Stimulated activated CD4-positive, alpha-beta T cell treated with anti-CD3 and anti-CD28 coated beads, Interleukin-15, amount 100 ng/mL, for 1 hour (primary cell): ENCODE measurements at places on chromosomes 7 and 10.

DNA sequence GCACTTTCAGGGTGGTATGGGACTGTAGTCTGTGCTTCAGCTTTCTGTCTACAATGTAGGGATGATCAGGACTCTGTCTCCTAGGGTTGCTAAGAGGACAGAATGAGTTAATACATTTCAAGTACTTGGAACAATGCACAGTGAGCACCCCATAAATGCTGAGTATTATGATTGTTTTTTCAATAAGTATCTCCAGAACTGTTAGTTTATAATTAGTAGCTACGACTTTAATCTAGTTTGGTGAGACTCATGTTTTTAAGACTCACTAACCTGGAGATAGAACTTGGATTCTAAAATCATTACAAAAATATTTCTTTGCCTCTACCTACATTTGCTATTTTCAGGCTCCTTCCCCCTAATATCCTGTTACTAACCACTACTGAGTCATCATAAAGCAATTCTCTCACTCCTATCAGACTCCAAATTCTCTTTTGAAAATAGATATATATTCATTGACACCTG lies 95.3 kb downstream of the CPED1 start:
- DNase-seq, result no peak

GRCh38 chr7:2658941-2659340 lies 27.2 kb downstream of the TTYH3 start:
- DNase-seq, result no peak

GRCh38 chr10:30853066-30853465 lies 178.6 kb downstream of the ZNF438 start:
- no peak for DNase-seq

- no peak for DNase-seq
These were observed 588 bp downstream of the GET4 start for GRCh38 chr7:876972-877311.

DNA sequence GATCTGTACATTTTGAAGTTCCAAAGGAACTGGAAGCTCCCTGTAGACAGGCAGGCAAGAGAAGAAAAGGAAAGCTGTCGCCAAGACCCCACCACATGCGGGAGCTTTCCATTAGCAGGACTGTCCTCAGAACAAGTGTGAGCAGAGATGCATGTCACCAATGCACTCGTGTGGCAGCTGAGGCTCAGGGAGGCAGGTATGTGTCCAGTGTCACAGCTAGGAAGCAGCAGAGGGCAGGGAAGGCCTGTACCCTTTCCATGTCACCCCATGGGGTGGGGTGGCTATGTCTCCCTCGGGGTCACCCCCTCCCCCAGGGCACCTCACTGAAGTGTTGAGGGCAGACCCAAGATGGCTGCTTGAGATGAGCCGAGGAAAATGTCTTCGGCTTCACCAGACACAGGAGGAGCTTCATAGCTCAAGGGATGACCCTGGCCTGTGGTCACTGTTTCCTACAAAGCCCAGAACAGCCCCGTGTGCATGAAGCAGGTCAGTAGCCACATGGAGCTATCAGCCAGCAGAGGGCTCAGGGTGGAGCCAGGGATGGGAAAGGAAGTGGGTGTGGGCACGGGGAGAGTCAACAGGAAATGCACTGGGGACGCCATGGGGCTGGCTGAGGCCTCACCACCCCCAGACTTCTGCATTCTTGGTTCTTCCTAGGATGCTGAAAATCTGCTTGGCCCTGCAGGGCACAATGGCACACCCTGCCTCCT lies 96.6 kb downstream of the FAM53B start:
- DNase-seq, result peak; percentile 48

- no peak for DNase-seq
These were observed 13.3 kb upstream of the ZNF273 start for GRCh38 chr7:64889686-64890162.

- DNase-seq, result no peak
These were observed 20.9 kb downstream of the MAP3K8 start for GRCh38 chr10:30454744-30455510.

DNA sequence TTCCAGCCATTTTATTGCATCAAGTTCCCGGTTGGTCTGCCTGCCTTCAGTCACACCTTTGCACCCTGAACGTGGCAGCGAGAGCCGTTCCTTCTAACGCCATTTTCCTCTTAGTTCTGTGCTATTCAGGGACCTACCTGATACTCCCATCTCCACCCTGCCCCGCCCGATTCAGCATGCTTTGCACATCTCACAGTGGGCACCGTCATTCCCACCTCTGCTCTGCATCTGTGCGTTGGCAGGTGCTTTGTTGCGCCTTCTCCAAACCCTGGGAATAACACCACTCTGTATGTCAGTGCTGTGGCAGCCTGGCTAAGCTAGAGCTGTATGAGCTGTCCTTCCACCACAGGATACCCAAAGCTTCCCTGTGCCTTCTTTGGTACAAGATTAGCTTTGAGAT lies 96.8 kb downstream of the ACTR3B start:
- no peak for DNase-seq
